EL (cell line): ENCODE measurements at places on chromosomes 1 and 21.

GRCh38 chr1:77539519-77540142, 142.8 kb downstream of the ZZZ3 start:
- peak; percentile 93 for DNase-seq

GRCh38 chr1:24126672-24127023, 14.7 kb upstream of the MYOM3 start:
- no peak for DNase-seq

DNA sequence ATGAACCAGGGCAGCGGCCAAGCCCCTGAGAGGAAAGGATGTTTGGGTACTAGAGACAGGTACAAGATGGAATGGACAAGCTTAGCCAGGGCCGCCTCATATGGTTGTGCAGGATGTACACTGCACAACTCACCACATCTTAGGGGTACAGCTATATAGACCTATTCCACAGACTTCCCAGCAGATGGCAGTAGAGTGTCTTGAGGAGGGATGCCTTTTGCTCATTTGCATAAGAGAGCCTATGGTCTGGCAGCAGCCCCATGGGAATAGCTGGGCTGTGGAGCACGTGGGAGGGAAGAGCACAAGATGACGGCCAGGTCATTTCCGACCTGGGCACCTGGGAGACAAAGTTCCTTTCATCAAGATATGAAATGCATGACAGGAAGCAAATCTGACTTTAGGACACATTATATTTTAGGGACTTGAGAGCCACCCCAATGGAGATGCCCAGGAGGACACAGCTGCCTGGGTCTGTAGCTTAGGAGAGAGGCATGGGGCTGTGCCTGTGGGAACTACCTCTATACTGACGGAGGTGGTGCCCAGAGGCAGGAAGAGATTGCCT, 215.5 kb downstream of the KCNJ6 start:
- peak; percentile 80 for DNase-seq

DNA sequence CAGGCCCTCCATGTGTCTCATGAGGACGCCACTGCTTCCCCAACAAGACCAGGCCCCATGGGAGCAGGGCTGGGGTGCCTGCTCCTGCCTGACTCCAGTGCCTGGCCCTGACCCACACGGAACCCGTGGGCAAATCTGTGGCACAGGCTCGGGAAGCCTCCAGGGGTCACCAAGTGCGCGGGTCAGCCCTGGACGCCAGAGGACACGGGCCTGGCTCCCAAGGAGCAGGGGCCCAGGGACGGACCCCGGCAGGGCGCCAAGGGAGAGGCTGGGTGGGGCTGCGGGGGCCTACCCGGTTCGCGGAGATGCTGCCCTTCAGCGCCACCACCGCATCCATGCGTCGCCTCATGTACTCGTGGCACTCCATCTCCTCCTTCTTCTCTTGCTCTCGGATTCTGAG, 31.9 kb downstream of the CFAP74 start:
- DNase-seq, result no peak

DNA sequence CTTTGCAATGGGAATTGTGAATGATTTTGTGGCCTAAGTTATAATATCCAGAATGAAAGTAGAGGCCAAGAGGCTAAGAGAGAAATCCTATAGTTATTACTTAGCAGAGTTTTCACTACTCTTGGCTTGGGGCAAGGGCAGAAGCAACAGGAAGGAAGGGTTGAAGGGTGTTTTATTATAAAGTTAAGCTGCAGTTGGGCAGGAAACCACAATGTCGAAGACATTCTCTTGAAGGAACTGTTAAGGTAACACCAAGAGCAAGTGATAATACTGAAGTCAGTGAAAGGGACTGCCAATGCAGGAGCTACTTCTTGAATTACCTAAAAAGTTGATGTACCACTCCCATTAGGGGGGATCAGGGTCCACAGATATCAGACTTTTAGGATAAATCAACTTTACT, 8.3 kb downstream of the XCL2 start:
- no peak for DNase-seq

DNA sequence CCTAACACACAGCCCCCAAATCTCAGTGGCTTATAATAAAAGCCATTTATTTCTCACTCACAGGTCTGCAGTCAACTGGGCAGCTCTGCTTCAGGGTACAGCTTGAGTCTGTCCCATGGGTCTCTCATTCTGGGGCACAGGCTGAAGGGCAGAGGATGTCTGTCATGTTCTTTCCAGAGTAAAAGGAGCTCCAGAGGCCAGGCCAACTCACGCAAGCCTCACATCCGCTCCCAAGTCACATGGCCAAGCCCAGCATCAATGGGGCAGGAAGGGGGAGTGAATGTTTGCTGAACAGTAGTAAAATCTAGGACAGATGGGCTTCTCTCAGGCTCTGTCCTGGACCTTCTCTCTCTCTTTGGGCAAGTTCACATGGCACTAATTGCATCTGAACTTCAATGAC, 7.1 kb upstream of the SSBP3 start:
- DNase-seq, result peak; percentile 63
